Posterior vena cava (tissue), 2 donors: ENCODE measurements at places on chromosomes 1 and 21. TPM values are rescaled to one million over a fixed set of nuclear protein-coding genes. Genes with fewer than 3 reads are reported as not detected.

Gene ADAM30
- not detected for total RNA-seq

Gene CBR3
- total RNA-seq: 12.5 TPM

Gene DNASE2B
- not detected for total RNA-seq

Gene CFAP126
- total RNA-seq: not detected

Gene PLPPR4
- total RNA-seq: 1.3 TPM

Gene UQCRHL
- total RNA-seq: 0.88 TPM

Gene KRTAP13-2
- total RNA-seq: not detected

Gene OR2T35
- total RNA-seq: not detected

Gene CFHR3
- total RNA-seq: 0.38 TPM

Gene INAVA
- total RNA-seq: 0.29 TPM

Gene UTP25
- total RNA-seq: 19.1 TPM

Gene AK4
- total RNA-seq: 86.5 TPM

Gene ZNF648
- not detected for total RNA-seq

Gene ZFP69B
- 2.6 TPM for total RNA-seq

Gene RHCE
- total RNA-seq: not detected

Gene PPIE
- total RNA-seq: 29.0 TPM

Gene WLS
- total RNA-seq: 53.3 TPM

Gene C4BPB
- total RNA-seq: 3.3 TPM

Gene CELA3A
- total RNA-seq: 7.6 TPM

Gene SAMSN1
- 10.1 TPM for total RNA-seq

Gene RPE65
- total RNA-seq: 0.19 TPM

Gene RNU1-4
- 18,986 TPM for total RNA-seq

Gene ABCA4
- total RNA-seq: 0.33 TPM

Gene MROH9
- 0.24 TPM for total RNA-seq

Gene TMEM183A
- 43.5 TPM for total RNA-seq

Gene ACTL8
- total RNA-seq: not detected

Gene FNBP1L
- 9.3 TPM for total RNA-seq

Gene CD55
- 53.2 TPM for total RNA-seq

Gene FALEC
- total RNA-seq: not detected

Gene TEX38
- not detected for total RNA-seq

Gene FAM110D
- total RNA-seq: 4.7 TPM
